ENCODE measurements at places on chromosomes 1 and 21.

DNA sequence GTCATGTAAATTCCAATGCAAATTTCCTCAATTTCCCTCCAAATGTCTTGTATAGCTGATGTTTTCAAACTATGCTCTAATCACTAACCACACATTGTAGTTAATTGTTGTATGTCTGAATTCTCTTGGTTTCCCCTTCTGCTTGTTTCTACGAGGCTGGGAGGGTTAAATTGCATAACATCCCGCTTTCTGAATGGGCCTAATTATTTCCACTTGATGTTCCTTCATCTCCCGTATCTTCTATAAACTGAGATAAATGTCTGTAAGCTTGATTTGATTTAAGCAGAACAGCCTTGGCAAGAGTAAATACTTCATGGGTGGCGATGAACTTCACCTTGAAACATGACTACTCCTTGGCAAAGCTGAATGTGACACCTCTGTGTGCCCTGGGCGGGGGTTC lies 72.2 kb downstream of the SERINC2 start:
- no peak for DNase-seq

GRCh38 chr1:86537928-86538695 lies 8.8 kb upstream of the CLCA4 start:
- no peak for DNase-seq

DNA sequence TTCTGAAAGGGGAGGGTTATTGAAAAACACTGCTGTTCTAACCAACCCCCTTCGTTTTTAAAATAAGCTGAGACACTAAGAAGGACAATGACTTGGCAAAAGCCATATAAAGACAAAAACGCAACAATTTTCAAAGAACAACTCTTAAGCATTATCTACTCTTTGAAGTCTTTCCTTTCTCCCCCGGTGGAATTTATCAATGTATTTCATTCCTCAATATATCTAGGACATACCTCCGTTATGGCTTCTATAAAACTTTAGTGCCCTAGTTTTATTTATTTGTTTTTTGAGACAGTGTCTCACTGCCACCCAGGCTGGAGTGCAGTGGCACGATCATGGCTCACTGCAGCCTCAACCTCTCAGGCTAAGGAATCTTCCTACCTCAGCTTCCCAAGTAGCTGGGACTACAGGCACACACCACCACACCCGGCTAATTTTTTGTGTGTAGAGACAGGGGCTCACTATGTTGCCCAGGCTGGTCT lies 3.2 kb downstream of the NRDC start:
- DNase-seq: no peak

- no peak for DNase-seq
Measured at GRCh38 chr1:212922016-212922415, 28.3 kb upstream of the VASH2 start.

DNA sequence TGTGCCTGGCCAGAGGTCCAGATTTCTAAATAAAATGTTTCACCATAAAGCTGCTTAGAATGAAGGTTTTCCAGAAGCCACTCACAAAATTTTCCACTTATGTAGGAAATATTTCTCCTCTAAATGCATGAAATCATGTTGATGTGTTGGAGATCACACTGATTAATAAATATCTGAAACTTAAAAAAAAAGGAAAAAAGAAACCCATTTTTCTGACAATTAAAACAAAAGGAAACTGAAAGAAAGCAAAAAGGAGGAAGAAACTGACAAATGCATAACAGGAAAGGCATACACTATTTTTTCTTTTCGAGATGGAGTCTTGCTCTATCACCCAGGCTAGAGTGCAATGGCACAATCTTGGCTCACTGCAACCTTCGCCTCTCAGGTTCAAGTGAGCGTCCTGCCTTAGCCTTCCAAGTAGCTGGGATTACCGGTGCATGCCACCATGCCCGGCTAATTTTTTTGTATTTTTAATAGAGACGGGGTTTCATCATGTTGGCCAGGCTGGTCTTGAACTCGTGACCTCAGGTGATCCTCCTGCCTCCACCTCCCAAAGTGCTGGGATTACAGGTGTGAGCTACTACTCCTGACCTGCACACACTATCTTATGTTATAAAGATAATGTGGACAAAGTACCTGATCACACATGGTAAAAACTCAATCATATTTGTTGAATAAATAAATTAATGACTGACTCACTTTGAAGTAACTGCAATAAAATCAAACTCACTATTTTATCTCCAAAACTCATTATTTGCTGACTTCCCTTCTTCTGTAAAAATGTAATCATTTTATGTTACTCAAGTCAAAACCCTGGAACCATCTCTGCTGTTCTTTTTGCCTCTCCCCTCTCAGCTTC lies 149.8 kb upstream of the NR5A2 start:
- DNase-seq: no peak

GRCh38 chr1:196535727-196536126 lies 72.5 kb downstream of the KCNT2 start:
- DNase-seq: no peak

- DNase-seq: no peak
Measured at GRCh38 chr1:99669821-99670220, 23.9 kb downstream of the PALMD start.

Measured in GM12891 (cell line).